Natural killer cell treated with Interleukin-12 subunit alpha and Interleukin-12 subunit beta and Interleukin-15 and Interleukin-18, amount 100 ng/mL, for 72 hours (primary cell): ENCODE measurements at places on chromosomes 2 and 18. TPM values are rescaled to one million over a fixed set of nuclear protein-coding genes. Genes with fewer than 3 reads are reported as not detected.

DNA sequence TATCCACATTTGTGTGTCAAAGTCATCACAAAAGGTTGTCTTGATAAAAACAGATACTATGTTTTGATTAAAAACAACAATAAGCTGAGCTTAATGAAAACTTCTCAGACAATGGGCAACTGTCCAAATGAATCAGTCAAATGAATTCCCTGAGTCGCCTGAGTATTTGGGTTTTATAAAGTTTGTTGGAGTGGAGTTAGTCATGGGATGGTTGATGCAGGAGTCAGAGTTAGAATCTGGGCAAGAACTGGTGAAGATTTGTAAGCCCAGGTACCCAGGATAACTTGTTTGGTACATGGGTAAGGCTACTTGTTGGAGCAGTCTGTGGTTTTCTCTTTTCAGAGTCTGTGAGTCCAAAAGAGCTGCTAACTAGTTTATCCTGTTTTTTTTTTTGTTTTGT, 34.4 kb upstream of the RAPGEF4 start:
- no peak for DNase-seq

GRCh38 chr2:170554278-170554955, 160.7 kb upstream of the SP5 start:
- no peak for DNase-seq

DNA sequence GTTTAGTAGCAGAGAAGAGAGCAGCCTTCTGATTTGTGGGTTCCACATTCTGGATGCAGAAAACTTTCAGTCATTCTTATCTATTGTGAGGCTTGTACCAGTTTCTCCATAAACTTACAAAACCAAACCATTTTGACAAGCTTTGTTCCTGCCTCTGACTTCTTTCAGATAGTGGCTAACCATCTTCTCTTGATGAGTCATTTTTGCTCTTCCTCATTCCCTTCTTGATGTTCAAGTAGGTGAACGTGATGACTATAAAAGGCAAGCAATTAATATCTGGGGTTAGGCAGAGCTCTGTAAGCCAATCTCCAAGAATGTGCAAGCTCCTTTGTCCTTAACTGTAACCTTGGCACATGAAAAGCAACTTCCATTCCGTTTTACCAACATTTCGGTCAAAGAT, 2083.1 kb upstream of the PIK3C3 start:
- DNase-seq, result no peak

DNA sequence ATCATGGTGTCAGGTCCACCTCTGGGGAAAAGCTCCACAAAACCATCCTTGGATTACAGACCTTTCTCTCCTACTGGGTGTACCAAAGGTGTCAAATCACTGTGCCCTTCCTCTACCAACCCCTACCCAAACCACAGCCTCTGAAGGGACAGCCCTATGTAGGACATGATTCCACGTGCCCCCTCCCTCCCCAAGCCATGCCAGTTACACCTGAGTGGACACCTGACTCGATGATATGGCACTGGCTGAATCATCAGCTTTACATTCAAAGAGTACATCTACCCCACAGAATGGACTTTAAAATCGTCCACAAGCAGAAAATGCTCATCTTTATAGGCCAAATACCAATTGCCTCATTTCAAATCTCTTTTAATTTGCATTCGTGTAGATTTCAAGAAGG, 26.0 kb downstream of the TRABD2A start:
- DNase-seq, result peak; percentile 18

DNA sequence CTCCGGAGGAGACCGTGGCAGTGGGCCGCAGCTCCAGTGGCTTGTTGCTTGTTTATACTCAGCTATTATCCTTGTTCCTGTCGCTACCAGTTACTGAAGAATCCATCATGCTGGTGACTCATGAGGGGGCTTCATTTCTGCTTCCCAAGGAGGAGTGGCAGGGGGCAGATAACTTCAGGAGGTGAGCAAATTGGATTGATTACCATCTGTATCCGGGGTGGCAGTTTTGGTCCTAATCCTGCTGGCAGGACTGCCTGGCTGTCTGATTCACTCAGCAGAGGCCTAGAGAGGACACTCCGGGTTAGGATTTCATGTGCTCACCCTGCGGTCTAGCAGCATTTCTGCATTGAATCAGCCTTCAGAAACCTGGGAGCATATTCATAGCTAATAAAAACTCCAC, 230.0 kb downstream of the ACTR3 start:
- DNase-seq, result no peak

DNA sequence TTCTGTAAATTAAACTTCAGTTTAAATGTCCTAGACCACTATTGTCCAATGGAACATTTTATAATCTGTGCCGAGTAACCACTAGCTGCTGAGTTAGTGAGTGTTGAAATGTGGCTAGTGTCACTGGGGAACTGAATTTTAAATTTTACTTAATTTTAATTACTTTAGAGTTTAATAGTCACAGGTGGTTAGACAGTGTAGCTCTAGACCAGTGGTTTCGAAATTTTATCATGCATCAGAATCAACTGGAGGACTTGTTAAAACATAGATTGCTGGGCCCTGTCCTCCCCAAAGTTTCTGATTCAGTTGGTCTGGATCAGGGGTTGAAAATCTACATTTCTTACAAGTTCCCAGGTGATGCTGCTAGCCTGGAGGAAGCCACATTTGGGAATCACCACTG, 110.4 kb downstream of the FMNL2 start:
- no peak for DNase-seq

DNA sequence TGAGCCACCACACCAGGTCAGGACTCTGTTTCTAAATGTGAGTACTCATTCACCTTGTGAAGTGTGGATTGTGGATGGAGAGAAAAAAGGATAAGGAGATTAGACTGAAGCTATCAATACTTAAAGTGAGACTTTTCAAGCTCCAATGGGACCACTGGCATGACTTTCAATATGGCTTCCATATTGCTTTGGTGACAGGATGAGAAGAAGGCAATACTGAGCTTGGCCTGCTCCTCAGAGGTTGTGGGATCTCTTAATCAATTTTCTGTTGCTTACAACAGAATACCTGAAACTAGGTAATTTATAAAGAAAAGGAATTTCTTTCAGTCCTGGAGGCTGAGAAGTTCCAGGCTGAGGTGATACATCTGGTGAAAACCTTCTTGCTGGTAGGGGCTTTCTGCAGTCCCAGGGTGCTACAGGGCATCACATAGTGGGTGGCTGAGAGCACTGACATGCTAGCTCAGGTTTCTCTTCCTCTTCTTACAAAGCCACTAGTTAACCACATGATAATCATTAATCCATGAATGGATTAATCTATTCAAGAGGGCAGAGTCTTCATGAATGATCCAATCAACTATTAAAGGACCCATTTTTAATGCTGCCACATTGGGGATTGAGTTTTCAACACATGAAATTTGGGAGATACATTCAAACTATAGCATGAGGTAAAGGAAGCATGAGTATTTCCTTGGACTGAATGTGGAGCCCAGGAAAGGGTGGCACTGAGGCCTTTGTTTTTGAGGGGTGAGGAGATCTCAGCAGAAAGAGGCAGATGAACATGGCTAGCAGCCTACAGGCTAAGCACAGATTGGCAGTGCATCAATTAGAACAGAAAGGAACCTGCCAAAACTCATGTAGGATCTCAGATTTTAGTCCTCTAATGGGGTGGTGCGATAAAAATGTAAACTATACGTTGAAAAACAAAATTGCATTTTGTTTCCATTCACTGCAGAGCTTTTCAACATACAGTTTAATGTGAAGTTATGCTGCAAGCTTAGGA, 274.5 kb downstream of the PIK3C3 start:
- no peak for DNase-seq

GRCh38 chr2:216615298-216616082, 17.7 kb upstream of the IGFBP2 start:
- DNase-seq, result no peak

The NEDD4L gene
- total RNA-seq, result 16.5 TPM

The NT5C1B gene
- not detected for total RNA-seq

The ZDBF2 gene
- 6.0 TPM for total RNA-seq

The TEX44 gene
- total RNA-seq, result not detected
